Activated CD4-positive, alpha-beta memory T cell treated with anti-CD3 and anti-CD28 coated beads for 36 hours (primary cell): ENCODE measurements at places on chromosomes 4 and X. TPM values are rescaled to one million over a fixed set of nuclear protein-coding genes. Genes with fewer than 3 reads are reported as not detected.

- H3K4me1 ChIP-seq = peaks cover 35% of the 10 kb centered on the region
- H3K36me3 ChIP-seq = no peaks in the 10 kb centered on the region
- peak; percentile 59 for DNase-seq
- peak within 1 kb of the TSS; percentile 49 for H3K27ac ChIP-seq
These were observed at the start of gene ZCCHC18 for GRCh38 chrX:104112326-104112951. TSS of gene ZCCHC18 (plus strand) at chrX:104112523. CDS start at chrX:104114112, 1,589 bp downstream.

NXF2 gene
- not detected for total RNA-seq

HSPA4L gene
- total RNA-seq = 1.9 TPM

ANXA3 gene
- not detected for total RNA-seq

GRCh38 chrX:26470941-26471340 lies 255.0 kb downstream of the MAGEB5 start:
- no peak for DNase-seq
- H3K27ac ChIP-seq = no peak overlapping the region
- no peaks in the 10 kb centered on the region for H3K36me3 ChIP-seq
- no peaks in the 10 kb centered on the region for H3K4me1 ChIP-seq

DNA sequence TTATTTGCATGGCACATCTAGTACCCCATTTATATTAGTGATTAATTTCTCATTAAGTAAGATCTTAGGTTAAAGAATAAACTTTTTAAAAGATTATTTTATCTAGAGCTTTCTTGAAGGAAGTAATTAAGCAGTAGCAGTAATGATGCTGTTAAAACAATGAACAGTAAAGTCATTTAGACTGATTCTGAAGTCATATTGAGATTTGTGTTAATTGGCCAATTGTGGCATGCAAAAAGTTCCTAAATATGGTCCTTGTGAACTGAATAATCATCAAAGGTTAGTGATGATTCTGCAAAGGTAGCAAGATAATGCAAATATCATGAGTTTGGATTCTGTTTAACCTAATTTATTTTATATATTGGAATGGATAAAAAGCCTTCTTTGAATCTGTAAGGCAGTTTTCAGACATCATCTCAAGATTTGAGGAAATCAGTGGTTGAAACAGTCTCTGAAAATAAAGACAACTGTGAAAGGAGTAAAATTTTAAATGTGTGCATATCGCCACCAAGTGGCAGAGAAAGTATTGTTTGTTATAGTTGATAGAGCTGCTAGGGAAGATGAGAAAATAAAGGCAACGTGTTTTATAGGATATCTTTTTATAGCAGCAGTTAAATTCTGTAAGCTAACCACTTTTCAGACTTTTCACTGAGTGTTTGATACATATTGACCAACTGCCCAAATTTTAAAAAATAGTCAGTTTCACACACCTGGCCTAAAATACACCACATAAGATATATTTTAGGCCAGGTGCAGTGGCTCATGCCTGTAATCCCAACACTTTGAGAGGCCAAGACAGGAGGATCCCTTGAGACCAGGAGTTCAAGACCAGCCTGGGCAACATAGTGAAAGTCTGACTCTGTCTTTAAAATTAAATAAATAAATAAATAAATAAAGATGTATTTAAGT lies 79.6 kb downstream of the CCKAR start:
- DNase-seq = no peak
- peaks cover 2% of the 10 kb centered on the region for H3K4me1 ChIP-seq
- peaks cover 36% of the 10 kb centered on the region for H3K36me3 ChIP-seq
- no peak overlapping the region for H3K27ac ChIP-seq

- H3K4me1 ChIP-seq = no peaks in the 10 kb centered on the region
- H3K27ac ChIP-seq = no peak overlapping the region
- no peak overlapping the region for H3K4me3 ChIP-seq
- H3K27me3 ChIP-seq = no peaks in the 10 kb centered on the region
These were observed 297.6 kb upstream of the INTU start for GRCh38 chr4:127335073-127335620.

TNMD gene
- not detected for total RNA-seq

CPLX1 gene
- 0.61 TPM for total RNA-seq

AWAT2 gene
- not detected for total RNA-seq

DNA sequence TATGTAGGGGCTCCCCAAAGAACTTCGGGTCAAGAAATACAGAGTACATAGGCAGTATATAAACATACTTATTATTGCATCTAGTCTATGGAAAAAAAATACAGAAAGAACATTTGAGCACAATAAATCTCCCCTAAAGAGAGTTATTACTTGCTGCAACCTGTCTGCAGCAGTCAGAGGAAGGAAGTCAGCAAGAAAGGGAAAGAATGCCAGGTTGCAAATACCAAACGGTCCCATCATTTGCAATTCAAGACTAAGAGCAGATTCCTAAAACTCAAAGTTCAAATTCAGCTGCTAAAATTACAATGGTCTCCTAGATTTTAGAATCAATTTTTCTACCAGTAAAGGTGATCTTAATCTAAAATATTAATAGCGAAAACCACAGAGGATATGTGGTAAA lies 236.2 kb upstream of the NUDT6 start:
- DNase-seq = no peak
- H3K4me3 ChIP-seq = no peak overlapping the region
- no peaks in the 10 kb centered on the region for H3K4me1 ChIP-seq

DNA sequence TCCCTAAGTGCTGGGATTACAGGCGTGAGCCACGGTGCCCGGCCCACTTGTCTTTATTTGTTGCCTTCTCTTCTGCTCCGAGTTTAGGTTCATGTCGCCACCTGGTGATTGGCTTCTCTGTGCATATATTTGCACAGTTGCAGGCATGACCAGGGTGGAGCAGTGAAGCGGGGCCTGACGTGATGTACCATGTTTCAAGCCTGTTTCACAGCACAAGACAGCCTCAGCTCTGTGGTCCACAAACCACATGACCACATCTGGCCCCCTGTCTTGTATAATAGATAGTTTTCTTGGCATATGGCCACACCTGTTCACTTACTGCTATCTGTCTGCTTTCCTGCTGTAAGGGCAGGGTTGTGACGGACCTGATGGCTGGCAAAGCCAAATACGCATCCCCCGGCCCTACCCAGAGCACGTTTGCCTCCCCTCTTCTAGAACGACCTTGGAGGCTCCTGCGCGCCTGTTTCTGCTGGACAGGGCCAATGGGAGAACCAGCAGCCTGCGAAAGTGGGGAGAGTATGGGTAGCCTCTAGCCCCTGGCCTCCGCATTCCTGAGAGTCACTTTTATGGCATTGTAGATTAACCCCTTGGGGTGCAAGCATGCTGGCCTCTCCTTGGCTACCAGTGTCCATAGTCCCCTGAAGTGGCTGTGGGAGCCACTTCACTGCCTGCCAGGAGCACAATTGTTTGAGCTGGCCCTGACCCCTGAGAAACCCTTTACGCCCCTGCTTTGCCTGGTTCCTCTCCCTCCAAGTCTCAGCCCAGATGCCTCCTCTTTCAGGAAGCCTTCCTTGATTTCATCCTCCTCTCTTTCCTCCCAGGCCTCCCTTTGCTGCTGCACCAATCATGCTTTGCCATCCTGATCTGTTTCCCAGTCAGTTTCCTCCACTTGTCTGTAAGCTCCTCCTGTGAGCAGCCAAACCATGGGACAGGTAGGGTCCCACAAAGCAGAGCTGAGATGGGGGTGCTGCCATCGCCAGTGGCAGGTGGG lies 6.0 kb upstream of the SH3TC1 start:
- no peaks in the 10 kb centered on the region for H3K27me3 ChIP-seq
- H3K4me3 ChIP-seq = no peak overlapping the region
- H3K36me3 ChIP-seq = no peaks in the 10 kb centered on the region
- H3K4me1 ChIP-seq = no peaks in the 10 kb centered on the region
- H3K27ac ChIP-seq = no peak overlapping the region

FGA gene
- not detected for total RNA-seq

- H3K27me3 ChIP-seq = no peaks in the 10 kb centered on the region
- H3K36me3 ChIP-seq = peaks cover 12% of the 10 kb centered on the region
- H3K4me3 ChIP-seq = no peak overlapping the region
- no peak for DNase-seq
- H3K27ac ChIP-seq = no peak overlapping the region
These were observed 162.7 kb downstream of the PPP3CA start for GRCh38 chr4:101184668-101185067.

- H3K27ac ChIP-seq = peak overlapping the region; percentile 98
- peaks cover 38% of the 10 kb centered on the region for H3K4me1 ChIP-seq
- peak overlapping the region; percentile 97 for H3K4me3 ChIP-seq
- no peak for DNase-seq
- H3K36me3 ChIP-seq = peaks cover 17% of the 10 kb centered on the region
These were observed 626 bp downstream of the YTHDC1 start for GRCh38 chr4:68349279-68349648.

DNA sequence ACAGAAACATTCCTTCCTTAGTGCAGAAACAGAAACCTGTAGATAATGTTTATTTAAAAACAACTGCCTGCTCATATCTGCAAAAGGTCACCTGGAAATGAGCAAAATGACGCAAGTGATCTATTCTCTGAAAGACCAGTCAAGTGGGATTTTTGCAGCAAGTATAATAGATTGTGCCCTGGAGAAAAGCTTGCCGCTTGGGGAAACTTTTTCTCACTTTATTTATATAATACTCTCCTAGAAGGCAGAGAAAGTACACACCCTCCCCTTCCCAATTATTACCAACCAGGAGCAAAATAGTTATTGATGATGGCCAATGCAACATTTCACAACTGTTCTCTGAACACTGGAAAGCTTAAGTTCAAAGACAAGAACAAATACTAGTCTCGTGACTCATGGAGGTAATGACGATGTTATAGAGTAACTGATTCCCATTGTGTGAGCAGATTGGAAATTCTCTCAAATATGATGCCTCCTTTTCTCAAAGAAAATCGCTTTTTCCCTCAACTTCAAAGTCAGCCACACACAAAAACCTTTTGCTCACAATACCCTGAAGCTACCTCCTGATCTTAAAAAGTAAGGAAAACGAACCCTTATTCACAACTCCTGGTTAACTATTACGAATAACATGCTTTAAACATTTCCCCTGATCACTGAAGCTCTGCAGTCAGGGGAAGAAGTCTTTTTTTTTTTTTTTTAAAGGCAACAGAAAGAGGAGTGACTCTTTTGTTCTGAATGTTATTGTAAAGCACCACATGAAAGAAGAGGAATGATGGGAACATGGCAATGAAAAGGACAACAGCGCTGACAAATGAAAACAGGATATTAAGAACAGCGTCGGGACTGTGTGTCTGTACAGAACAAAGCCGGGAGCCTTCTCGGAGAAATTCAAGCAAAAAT lies 41.0 kb downstream of the MID1 start:
- H3K4me3 ChIP-seq = no peak overlapping the region
- H3K4me1 ChIP-seq = no peaks in the 10 kb centered on the region
- no peaks in the 10 kb centered on the region for H3K36me3 ChIP-seq
- no peaks in the 10 kb centered on the region for H3K27me3 ChIP-seq

POLN gene
- total RNA-seq = 2.7 TPM

DNA sequence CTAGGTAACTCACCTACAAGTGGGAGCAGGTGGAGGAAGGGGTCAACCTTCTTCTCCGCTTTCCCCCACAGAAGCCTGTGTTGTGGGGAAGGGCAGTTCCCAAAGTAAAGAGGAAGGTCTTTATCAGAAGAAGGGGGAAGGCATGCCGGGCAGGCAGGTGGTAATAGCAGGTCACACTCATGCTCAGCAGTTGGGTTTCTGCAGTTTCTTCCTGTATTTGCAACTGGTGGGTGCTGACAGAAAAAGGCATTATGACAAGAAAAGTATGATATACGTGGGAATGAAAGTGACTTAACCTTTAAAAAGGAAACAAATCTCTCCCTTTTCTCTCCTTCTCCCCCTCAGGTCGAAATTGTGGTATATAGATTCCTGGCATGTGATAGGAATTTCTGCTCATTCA lies 3.7 kb downstream of the MTMR1 start:
- peaks cover 12% of the 10 kb centered on the region for H3K36me3 ChIP-seq
- peak overlapping the region; percentile 53 for H3K4me3 ChIP-seq
- peaks cover 49% of the 10 kb centered on the region for H3K4me1 ChIP-seq
- H3K27ac ChIP-seq = peak overlapping the region; percentile 98
- no peaks in the 10 kb centered on the region for H3K27me3 ChIP-seq
- peak; percentile 59 for DNase-seq

SH2D1A gene
- 32.3 TPM for total RNA-seq

GRCh38 chrX:66912417-66912816 lies 273.5 kb upstream of the EDA2R start:
- DNase-seq = no peak
- H3K4me1 ChIP-seq = no peaks in the 10 kb centered on the region
- no peak overlapping the region for H3K4me3 ChIP-seq
- no peaks in the 10 kb centered on the region for H3K27me3 ChIP-seq

GAGE1 gene
- total RNA-seq = not detected

- no peaks in the 10 kb centered on the region for H3K4me1 ChIP-seq
- no peak for DNase-seq
- no peak overlapping the region for H3K4me3 ChIP-seq
- H3K27ac ChIP-seq = no peak overlapping the region
- no peaks in the 10 kb centered on the region for H3K36me3 ChIP-seq
These were observed 242.5 kb upstream of the PUDP start for GRCh38 chrX:7390441-7390840.

DNA sequence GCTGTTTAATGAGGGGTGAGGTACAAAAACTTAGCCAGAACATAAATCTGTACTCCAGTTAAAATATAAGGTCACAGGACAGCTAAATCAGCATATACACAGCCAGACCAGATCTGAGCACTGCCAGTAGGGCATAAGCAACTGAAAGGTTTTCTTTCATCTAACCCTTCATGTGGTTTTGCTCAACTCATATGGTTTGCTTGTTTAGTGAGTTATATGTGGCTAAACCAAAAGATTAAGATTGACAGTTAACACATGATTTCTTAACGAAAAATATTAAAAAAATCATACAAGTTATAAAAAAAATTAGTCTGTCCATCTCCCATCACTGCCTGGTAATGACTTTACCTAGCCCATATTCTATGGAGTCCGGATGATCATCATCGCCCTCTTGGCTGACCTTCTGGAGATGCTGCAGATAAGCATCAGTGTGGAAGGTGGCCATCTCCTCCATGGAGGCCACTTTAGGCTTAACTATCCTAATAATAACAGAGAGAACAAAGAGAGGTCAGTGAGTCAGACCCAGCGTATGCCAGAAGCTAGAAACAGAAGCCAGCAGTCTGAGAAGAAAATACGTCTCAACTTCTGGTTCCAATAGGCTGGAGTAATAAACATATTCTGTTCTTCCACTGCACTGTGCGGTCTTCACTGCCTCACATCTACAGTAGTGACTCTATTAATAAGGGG lies 4.1 kb downstream of the HDAC8 start:
- H3K4me1 ChIP-seq = peaks cover 7% of the 10 kb centered on the region
- DNase-seq = no peak
- no peak overlapping the region for H3K27ac ChIP-seq
- H3K4me3 ChIP-seq = no peak overlapping the region

NR0B1 gene
- not detected for total RNA-seq

GRCh38 chr4:156811963-156812362 lies 159.6 kb downstream of the PDGFC start:
- H3K4me3 ChIP-seq = no peak overlapping the region
- no peak overlapping the region for H3K27ac ChIP-seq
- H3K27me3 ChIP-seq = no peaks in the 10 kb centered on the region
- no peak for DNase-seq
- H3K36me3 ChIP-seq = no peaks in the 10 kb centered on the region
- no peaks in the 10 kb centered on the region for H3K4me1 ChIP-seq

TMEM47 gene
- not detected for total RNA-seq

PABPC1L2A gene
- not detected for total RNA-seq

STBD1 gene
- total RNA-seq = 0.67 TPM
